ENCODE measurements at places on chromosomes 1 and 21. TPM values are rescaled to one million over a fixed set of nuclear protein-coding genes. Genes with fewer than 3 reads are reported as not detected.
A peak's percentile ranks its signal among the peaks of the same experiment; 100 is the strongest.

- H3K4me3 ChIP-seq: no peak overlapping the region
- H3K27me3 ChIP-seq: no peaks in the 10 kb centered on the region
- no peak for DNase-seq
- no peak overlapping the region for H3K27ac ChIP-seq
- peaks cover 9% of the 10 kb centered on the region for H3K4me1 ChIP-seq
Measured at GRCh38 chr1:51549016-51549619, 30.1 kb upstream of the EPS15 start.

GRCh38 chr21:15397258-15397657 is 332.5 kb upstream of the NRIP1 start:
- H3K27me3 ChIP-seq: peaks cover 5% of the 10 kb centered on the region
- no peaks in the 10 kb centered on the region for H3K4me1 ChIP-seq
- H3K36me3 ChIP-seq: no peaks in the 10 kb centered on the region
- no peak overlapping the region for H3K27ac ChIP-seq

GRCh38 chr1:47192458-47193384 is 2.9 kb upstream of the PDZK1IP1 start:
- peak; percentile 89 for DNase-seq
- H3K4me1 ChIP-seq: peaks cover 11% of the 10 kb centered on the region
- peaks cover 9% of the 10 kb centered on the region for H3K27me3 ChIP-seq
- H3K36me3 ChIP-seq: no peaks in the 10 kb centered on the region

- H3K36me3 ChIP-seq: no peaks in the 10 kb centered on the region
- H3K4me3 ChIP-seq: no peak overlapping the region
- DNase-seq: no peak
Measured at GRCh38 chr1:200354243-200354642, 55.6 kb downstream of the ZNF281 start.

DNA sequence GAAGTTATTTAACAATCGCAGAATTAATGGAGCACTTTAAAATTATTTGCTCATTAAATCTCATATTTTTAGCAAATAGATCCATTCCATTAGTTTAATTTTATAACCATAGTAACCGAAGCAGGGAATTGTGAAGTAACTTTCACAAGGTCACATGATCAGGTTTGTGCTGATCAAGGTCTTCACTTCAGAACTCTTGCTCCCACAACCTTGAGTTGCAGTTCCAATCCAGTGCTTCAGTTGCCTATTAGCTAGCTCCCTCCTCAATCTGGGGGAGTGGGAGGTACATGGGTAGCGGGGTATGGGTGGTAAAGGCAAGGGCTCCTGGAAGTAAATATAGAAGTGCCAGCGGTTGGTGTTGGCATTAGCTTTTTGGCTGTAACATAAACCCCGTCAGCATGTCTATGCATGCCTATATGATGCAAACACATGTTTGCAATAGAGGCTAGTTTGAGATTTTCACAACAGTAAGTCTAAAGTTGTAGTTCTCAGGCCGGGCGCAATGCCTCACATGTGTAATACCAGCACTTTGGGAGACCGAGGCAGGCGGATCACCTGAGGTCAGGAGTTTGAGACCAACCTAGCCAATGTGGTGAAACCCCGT is 5.8 kb downstream of the ATP5IF1 start:
- H3K4me3 ChIP-seq: no peak overlapping the region
- no peak overlapping the region for H3K27ac ChIP-seq
- peaks cover 4% of the 10 kb centered on the region for H3K4me1 ChIP-seq

- H3K27ac ChIP-seq: no peak overlapping the region
- H3K4me1 ChIP-seq: no peaks in the 10 kb centered on the region
- H3K4me3 ChIP-seq: no peak overlapping the region
- no peaks in the 10 kb centered on the region for H3K36me3 ChIP-seq
- H3K27me3 ChIP-seq: peaks cover under 1% of the 10 kb centered on the region
- no peak for DNase-seq
Measured at GRCh38 chr1:175750366-175751071, 7.1 kb upstream of the TNR start.

- no peak for DNase-seq
- peaks cover 11% of the 10 kb centered on the region for H3K36me3 ChIP-seq
Measured at GRCh38 chr1:243526180-243526579, 270.3 kb downstream of the SDCCAG8 start.

Gene SLAMF7
- total RNA-seq: not detected
